ENCODE measurements at places on chromosomes 12 and 14. TPM values are rescaled to one million over a fixed set of nuclear protein-coding genes. Genes with fewer than 3 reads are reported as not detected.

DNA sequence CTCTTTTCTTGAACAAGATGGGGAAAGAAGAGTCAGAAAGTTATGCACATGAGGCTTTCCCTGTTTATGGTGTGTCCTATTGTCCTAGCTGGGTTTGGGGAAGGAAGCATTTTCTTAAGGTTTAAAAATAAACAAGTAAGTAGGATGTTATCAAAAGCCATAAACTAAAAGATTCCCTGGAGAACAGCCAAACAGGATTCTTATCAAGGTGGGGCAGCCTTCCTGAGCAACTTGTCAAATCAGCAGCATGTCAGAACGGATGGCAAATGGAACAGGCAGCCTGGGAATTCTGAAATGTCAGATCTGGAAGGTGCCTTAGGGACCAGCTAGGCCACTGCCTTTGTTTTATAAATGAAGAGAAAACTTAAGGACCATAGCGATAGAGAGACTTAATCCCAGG lies 152.2 kb upstream of the RGS6 start:
- H3K4me1 ChIP-seq = peaks cover 12% of the 10 kb centered on the region
- no peaks in the 10 kb centered on the region for H3K36me3 ChIP-seq
- H3K27ac ChIP-seq = no peak overlapping the region
- H3K4me3 ChIP-seq = no peak overlapping the region

- no peaks in the 10 kb centered on the region for H3K36me3 ChIP-seq
- no peak for DNase-seq
- no peak overlapping the region for H3K27ac ChIP-seq
- no peak overlapping the region for H3K4me3 ChIP-seq
- no peaks in the 10 kb centered on the region for H3K27me3 ChIP-seq
- H3K4me1 ChIP-seq = peaks cover 34% of the 10 kb centered on the region
Observed at GRCh38 chr12:80193865-80194264, 94.5 kb downstream of the OTOGL start.

- no peak overlapping the region for H3K4me3 ChIP-seq
- no peak overlapping the region for H3K27ac ChIP-seq
- H3K27me3 ChIP-seq = no peaks in the 10 kb centered on the region
Observed at GRCh38 chr14:52018252-52018651, 28.9 kb downstream of the RTRAF start.

- H3K27me3 ChIP-seq = no peaks in the 10 kb centered on the region
- H3K36me3 ChIP-seq = no peaks in the 10 kb centered on the region
- H3K27ac ChIP-seq = no peak overlapping the region
- no peak overlapping the region for H3K4me3 ChIP-seq
- H3K4me1 ChIP-seq = peaks cover 23% of the 10 kb centered on the region
- peak; percentile 4 for DNase-seq
Observed at GRCh38 chr14:50047274-50047676, 69.1 kb downstream of the VCPKMT start.

DNA sequence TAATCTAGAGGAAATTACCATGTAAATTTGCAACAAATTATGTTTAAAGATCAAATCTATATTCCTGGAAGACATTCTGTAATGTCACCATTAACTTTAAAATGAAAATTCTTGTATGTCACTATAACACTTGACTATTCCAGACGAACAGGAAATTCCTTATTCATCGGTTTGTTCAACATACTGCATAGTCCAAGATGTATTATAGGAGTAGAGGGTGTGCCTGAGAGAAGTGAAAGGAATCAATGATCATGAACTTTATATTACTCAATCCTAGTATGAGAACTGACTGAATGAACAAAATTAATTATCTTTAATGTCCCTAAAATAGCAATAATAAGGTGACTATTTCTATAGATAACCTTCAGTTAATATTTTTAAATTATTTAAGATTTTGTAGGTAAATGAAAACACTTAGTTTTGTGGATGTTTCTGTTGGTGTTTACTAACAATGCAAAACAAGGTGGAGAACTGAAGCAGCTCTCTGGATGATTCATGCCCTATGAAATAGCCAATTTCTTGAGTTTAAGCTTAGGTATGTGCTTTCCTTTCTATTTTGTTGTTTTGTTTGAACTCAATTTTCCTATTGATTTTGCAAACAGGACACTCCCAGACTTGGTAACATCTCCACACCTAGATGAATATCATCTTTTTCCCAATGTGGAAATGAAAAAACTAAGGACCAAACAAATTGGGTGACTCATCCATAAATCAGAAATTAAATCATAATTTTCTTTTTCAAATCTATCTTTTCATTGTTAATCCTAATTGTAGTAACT lies 18.2 kb upstream of the ITPR2 start:
- no peaks in the 10 kb centered on the region for H3K27me3 ChIP-seq
- no peak for DNase-seq
- H3K4me3 ChIP-seq = no peak overlapping the region
- H3K4me1 ChIP-seq = peaks cover 6% of the 10 kb centered on the region

- no peaks in the 10 kb centered on the region for H3K27me3 ChIP-seq
- H3K36me3 ChIP-seq = peaks cover 3% of the 10 kb centered on the region
- no peak for DNase-seq
- H3K27ac ChIP-seq = peak overlapping the region; percentile 87
Observed at GRCh38 chr12:2997989-2998670, 38.9 kb downstream of the TEAD4 start.

DNA sequence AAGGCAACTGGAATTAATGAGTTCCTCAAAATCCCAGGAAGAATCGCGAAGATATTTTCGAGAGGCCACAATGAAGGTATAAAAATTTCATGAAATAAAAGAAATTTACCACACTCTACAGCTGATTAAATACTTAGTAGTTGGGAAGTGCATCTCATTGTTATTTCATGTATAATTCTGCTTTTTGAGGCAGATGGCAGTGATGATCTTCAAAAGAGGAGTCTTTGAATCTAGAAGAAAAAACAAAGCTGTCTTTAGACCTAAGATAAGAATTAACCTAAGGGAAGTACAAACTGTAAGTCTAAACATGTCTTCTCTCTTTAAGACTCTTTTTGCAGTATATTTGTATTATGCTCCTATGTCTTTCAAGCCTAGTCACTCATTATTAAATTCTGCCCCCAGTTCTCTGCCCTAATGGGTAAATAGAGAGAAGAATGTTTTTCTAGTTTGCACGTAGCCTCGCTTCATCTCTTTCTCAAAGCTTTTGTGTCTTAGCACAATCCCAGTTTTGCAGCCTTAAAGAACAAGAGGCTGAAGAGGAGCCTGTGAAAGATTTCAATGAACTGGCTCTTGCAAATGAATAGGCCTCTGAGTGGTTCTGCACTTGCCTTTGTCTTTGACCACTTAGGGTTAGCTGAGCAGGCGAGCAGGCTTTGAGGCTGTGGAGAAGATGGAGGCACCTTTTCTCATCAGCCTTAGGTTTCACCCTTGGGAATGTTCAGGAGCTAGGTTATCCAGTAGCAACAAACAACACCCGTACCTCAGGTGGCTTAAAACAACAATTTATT lies 32.7 kb downstream of the CFAP54 start:
- no peak overlapping the region for H3K4me3 ChIP-seq
- H3K27me3 ChIP-seq = peaks cover 6% of the 10 kb centered on the region
- no peak overlapping the region for H3K27ac ChIP-seq

Gene BEST3
- 0.15 TPM for total RNA-seq

Gene ASPG
- not detected for total RNA-seq

Gene RBMS2
- total RNA-seq = 65.3 TPM

Gene HCAR1
- total RNA-seq = not detected

Measured in chondrocyte (in vitro differentiated cells).